Hypothalamus (tissue), 51 donors: ENCODE measurements at places on chromosomes 6 and 20.

DNA sequence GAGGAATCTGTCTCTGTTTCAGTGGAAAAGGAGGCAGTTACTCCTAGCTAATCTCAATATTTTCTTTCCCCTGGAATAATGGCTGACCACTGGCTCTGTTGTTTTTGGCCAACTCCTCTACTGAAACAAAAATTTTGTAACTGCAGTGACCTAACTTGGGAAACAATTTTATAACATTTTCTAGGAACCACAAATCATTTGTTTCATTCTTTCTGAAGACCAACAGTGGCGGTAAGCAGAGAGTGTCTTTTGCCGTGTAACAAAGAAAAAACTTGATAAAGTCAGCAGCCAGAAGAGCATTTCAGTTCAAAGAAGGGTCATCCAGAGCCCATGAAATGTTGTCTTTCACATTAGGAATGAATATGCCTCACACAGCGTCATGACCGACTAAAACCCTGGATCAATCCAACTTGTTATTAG lies 11.8 kb upstream of the BFSP1 start:
- DNase-seq = no peak

GRCh38 chr20:50565383-50565782 lies 55.2 kb downstream of the PTPN1 start:
- no peak for DNase-seq

- DNase-seq = no peak
Observed at GRCh38 chr6:44041461-44042260, 85.6 kb downstream of the MRPL14 start.

DNA sequence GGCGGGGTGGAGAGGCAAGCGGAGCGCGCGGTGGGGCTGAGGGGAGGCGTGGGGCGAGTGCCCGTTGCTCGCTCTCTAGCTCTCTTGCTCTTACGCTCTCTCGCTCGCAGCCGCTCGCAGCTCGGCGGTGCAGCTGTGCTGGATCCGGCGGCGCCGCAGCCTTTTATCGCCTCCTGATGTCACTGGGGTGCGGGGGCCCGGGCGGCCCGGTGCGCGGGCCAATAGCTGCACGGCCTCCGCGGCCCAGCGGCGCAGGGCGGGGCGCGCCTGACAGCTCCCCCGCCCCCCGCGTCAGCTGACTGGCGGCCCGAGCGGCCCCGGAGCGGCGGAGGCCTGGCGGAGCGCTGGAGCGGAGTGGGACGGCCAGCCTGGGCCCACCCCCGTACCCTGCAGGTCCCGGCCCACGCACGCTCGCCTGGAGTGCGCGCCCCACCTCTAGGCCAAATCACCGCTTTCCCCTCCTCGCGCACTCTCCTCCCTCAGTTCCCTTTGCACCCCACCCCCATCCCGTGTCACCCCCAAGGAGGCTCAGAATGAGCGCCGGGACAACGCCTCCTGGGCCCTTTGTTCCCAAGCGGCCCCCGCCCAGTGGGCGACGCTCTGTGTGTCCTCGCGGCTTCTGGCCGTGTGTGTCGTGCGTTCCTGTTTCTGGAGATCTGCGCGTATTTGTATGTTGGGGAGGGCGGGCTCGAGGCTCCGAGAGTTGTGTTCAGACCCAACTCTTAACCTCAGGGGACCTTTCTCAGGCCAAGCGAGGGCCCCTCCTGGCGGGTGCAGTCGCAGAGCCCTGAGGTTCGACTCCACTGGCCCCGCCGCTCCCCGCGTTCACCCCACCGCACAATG lies at the start of gene MAFB:
Gene MAFB (minus strand): TSS at position 137 of the 843 bp plus-strand sequence. CDS start 386 bp downstream, outside the sequence.
- DNase-seq = peak; percentile 94

GRCh38 chr6:130838951-130839350 lies 11.7 kb downstream of the SMLR1 start:
- DNase-seq = no peak

GRCh38 chr20:62772990-62773844 lies 23.1 kb upstream of the MRGBP start:
- no peak for DNase-seq

DNA sequence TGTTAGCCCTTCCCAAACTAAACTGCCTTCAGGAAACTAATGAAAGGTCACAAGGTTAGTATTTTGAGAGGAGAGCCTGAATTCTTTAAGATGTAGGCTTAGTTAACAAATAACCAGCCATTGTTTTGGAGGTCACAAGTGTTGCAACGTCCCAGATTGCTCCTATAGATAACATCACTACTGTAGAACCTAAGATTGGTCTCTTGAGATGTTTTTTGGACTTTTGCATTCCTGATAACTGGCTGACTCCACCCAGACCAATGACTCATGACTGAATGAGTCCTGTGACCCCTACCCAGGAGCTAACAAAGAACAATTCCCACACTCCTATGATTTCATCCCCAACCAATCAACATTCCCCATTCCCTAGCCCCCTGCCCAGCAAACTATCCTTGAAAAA lies 178.8 kb downstream of the SCP2D1 start:
- DNase-seq = no peak

DNA sequence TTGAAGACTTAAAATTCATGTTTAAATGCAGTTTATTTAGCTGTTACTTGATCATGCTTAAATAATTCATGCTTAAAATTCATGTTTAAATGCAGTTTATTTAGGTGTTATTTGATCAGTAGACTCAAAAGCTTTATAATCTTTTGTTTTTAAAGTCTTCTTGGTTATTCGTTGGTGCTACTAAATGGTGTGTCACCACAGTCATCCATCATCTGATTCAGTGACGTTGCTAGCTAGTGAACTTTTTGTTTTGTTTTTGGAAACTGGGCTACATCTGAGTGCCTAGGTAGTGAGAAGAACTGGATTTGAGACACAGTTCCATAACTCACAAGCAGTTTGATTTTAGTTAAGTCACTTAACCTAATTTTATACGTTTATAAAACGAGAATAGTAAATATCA lies 20.9 kb downstream of the SCAF8 start:
- DNase-seq = no peak

- no peak for DNase-seq
Observed at GRCh38 chr20:46142124-46142523, 24.0 kb downstream of the CD40 start.

- DNase-seq = no peak
Observed at GRCh38 chr6:104969108-104969507, 12.2 kb downstream of the LIN28B start.

GRCh38 chr6:15819226-15819625 lies 156.4 kb upstream of the DTNBP1 start:
- no peak for DNase-seq

- no peak for DNase-seq
Observed at GRCh38 chr6:157983406-157984119, 1.9 kb downstream of the SYNJ2 start.

GRCh38 chr6:112980676-112981075 lies 633.5 kb downstream of the RFPL4B start:
- no peak for DNase-seq

- DNase-seq = no peak
Observed at GRCh38 chr20:17616480-17617211, 46.8 kb downstream of the DSTN start.

DNA sequence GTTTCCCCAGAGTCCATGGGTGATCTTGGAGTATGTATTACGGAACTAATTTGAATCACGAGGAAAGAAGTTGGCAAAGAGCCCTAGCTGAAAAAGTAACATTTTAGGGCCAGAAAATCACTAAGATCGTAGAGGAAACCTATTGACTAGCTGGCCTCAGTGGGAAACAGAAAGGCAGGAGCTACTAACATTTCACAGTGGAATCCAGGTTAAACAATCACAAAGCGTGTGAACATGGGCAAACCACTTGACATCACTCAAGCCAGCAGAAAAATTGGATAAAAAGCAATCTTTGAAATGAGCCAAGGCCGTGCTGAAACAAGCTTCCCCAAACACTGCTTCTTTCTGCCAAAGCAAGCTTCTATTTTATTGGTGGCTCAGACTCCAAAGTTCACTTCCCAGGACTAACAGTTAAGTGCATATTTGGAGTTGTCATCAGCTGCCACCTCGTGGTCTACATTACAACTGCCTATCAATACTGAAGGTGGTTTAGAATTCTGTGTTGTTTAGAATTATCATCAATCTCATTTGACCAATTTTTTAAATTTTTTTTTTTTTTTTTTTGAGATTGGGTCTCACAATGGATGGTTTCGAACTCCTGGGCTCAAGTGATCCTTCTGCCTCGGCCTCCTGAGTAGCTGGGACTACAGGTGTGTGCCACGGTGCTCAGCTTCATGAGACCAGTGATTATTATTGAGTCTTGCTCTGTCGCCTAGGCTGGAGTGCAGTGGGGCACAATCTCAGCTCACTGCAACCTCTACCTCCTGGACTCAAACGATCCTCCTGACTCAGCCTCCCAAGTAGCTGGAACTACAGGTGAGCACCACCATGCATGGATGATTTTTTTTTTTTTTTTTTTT lies 10.6 kb downstream of the RPS10 start:
- peak; percentile 47 for DNase-seq

DNA sequence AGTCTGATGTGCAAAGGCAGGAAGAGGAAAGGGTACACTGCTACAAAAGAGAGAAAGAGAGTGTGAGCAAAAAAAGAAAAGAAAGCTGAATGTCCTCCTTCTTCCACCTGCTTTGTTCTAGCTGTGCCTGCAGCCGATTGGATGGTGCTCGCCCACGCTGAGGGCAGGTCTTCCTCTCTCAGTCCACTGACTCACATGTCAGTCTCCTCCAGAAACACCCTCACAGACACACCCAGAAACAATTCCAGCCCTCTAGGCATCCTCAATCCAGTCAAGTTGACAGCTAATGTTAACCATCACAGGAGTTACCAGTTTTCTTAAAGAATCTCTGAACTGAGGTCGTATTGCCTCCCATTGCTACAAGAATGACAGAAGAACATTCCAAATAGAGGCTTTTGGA lies 411.9 kb upstream of the SASH1 start:
- DNase-seq = no peak

- no peak for DNase-seq
Observed at GRCh38 chr20:47489448-47489872, 12.2 kb upstream of the NCOA3 start.

DNA sequence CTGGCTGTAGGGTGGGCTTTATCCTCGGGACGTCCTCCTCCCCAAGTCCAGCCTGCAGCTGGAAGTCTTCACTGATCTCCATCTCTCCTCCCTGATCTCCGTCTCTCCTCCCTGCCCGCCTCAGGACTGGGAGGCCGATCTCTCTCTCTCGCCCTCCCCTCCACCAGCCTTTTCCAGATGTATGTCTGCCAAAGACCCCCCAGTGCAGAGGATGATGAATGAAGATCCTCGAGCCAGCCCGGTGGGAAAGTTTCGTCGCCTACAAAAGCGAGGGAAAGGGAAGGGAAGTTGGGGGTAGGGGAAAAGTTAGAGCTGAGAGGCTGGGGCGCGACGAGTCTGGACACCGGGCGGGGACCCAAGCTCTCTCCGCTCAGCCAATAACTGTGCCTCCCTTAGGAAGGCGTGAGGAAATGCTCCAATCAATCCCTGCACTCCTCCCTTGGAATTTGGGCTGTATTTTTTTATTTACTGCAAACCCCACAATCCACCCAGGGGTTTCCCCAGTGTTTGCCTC lies 595 bp upstream of the SRF start:
- DNase-seq = no peak

DNA sequence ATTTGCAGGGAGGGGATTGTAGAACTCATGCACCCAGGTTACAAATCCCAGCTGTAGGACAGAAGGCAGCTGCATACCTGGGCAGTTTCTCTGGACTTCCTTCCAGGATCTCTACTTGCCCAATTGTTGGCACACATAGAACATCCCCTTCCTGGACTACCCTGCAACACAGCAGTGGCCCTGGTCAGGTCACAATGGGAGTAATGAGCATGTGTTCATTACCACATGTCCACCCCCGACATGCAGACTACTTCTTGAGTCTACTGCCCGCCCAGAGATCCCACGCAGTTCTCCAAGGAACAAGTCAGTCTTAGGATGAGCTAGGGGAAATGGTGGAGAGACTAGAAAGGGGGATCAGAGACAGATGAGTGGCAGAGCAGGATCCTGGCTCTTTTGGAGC lies 5.1 kb downstream of the PEX6 start:
- DNase-seq = no peak

DNA sequence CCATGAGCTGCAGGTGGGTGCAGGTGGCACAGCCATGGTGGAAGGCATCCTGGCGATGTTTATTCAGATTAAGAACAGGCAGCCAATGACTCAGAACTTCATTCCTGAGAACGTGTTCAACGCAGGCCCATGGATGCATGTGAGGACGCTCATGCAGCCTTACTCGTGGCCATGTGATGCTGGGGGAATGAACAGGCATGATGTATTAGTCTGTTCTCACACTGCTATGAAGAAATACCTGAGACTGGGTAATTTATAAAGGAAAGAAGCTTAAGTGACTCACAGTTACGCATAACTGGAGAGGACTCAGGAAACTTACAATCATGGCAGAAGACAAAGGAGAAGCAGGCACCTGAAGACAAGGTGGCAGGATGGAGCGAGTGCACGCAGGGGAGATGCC lies 146.6 kb downstream of the RNASET2 start:
- DNase-seq = no peak

DNA sequence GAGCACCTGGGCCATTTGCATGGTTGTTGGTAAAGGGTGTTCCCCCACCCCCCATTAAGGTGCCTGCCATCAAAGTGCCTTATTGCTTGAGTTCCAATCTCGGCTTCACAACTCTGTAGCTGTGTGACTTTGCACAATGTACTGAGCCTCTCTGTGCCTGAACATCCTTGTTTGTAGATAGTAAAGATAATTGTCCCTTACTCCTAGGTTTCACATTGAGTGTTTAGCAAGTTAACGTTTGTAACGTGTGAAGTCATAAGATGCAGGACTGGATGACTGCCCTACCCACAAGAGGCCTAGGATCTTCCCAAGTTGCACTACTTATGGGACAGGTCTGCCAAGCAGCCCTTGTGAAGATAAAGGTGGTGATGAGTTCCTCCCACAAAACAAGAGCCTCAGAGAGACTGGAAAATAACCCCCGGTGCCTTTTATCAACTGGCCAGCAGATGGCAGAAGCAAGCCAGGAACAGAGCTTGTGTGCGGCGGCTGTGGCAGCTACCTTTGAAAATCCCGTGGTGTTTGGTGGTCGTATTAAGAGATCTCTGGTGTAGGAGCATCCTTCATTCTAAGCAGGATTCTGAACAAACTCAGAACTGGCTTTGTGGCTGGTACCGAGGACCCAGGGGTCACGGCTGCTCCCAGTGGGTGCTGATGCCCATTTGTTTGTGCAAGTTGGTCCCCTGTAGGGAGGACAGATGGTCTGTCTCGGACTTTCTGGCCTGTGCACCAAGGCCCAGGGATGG lies 99.1 kb downstream of the CDH26 start:
- no peak for DNase-seq

GRCh38 chr20:1463971-1464570 lies 2.6 kb downstream of the NSFL1C start:
- no peak for DNase-seq

GRCh38 chr6:111558690-111559187 lies 46.9 kb downstream of the TRAF3IP2 start:
- no peak for DNase-seq

DNA sequence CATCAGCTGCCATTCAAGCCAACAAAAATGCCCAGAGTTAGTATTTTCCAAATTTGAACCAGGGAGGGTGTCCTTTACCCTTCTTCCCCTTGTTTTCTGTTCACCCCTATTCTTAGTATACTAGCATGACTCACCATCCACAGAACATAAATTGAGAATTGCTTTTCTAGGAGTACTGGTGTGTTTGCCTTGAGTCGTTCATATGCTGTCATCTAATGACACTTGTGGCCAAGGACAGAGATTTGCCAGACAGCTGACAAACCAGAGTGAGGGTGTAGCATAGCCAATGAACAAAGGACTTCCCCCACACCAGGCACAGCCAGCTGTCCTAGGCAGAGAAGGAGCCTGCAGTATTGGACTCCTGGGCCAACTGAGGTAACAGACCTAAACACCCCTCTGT lies 62.2 kb downstream of the FILIP1 start:
- DNase-seq = no peak
